Midbrain (tissue), 1 donor: ENCODE measurements at places on chromosomes 4 and X.

DNA sequence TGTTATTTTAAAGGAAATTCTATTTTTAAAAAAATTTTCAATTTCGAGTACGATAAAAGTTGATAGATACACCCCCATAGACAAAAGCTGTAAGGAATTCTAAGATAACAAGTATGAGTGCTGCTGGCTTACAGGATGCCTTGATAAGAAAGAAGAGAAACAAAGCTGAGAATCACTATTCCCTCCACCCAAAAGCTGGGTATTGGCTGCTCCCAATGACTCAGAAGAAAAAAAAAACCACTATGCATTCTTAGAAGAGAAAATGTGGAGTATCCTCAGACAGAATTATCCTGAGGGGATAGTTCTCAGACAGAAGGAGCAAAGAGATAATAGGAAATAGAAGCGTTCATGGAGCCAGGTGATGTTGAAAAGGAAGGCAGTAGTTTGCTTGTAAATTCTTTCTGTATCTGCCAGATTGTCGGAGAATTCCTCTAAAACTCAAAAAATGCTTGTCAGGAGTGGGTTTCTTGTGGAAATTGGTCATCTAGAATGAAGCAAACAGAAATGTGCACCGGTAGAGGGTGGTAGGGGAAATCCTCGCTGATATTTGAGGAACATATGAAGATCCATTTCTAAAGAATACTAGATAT is 217.5 kb upstream of the ADAMTS3 start:
- DNase-seq = no peak

- no peak for DNase-seq
These were observed 148.4 kb upstream of the USP9X start for GRCh38 chrX:40936827-40937226.

DNA sequence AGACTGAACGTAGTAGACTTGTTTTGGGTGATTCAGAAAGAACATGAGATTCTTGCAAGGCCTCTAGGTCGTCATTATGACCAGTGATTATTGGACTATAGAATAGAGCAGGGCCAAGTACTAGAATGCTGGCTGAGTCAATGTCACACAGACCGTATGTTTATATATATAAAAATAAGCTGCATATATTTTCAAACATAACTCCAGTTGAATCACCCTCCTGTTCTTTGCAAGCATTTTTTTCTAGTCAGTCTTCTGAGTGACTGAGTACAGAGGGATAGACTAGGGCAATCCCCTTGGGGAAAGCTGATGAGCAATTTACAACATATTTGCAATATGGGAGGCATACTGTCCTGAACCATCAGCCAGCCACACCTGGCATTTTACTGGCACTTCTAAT is 48.4 kb upstream of the PRPS1 start:
- no peak for DNase-seq

DNA sequence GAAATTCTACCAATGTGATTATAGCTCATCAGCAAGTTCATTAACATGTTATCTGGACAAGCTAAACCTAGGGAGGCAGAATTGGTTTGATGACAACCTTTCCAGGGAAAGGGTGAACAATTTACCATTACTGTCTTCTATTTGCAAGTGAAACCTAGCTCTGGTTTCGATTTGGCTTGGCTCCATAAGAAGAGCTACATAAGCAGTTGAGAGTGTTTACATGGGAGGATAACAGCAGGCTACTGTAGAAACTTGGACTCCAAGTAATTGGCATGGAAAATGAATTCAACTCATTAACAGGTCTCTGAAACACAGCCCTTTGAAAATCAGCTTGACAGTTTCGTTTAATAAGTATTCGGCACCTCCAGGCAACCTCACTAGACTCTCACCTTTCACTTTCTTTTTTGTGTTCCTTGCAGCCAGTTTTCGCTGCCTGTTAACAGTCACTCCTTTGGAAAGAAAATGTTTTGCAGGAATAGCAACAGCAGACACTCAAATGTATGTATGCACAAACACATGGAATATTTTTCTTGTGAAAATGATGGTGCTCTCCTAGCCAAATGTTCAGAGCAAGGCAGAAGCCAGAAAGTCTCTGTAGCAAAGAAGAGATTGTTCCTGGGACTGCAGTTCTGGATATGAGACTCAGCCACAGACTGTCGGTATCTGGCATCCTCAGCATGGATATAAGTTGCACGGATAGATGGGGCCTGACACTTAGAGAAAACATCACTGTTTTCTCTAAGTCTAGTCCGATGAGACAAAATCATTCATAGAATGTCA is 27.5 kb downstream of the POU3F4 start:
- no peak for DNase-seq

DNA sequence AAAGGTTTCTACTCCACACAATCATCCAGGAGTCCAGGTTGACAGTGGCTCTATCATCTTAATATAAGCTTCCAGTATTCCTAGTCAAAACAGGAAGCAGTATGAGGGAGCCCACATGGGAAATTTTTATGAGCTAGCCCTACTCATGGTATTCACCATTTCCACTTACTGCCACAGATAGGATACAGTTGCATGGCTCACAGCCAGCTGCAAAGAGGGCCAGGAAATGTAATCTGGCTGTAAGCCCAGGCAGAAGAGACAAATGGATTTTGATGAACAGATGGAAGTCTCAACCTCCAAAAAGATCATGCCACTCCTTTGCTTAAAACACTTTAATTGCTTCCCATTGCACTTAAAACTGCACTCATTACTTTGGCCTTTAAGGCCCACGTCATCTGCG is 150.6 kb downstream of the ADAMTS3 start:
- DNase-seq = no peak

- no peak for DNase-seq
These were observed 109.2 kb downstream of the STOX2 start for GRCh38 chr4:184014301-184014700.

DNA sequence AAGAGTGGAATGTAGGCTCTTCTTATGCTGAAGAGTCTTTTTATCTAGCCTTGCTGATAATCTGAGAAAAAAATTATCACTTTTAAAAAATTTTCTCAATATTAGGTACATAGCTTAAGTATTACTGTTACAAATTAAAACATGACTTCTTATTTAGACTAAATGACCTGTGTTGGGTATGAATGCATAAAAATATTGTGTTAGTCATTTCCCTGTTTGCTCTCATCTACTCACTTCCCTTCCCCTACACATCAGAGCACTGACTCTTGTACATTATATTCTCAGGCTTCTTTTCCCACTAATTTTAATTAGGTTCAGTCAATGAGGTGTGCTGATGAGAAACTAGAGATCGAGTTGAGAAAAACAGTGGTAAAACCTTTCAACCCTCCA is 881.0 kb downstream of the PCDH18 start:
- DNase-seq = no peak

- DNase-seq = no peak
These were observed 46.0 kb downstream of the ANKRD50 start for GRCh38 chr4:124666496-124666895.

DNA sequence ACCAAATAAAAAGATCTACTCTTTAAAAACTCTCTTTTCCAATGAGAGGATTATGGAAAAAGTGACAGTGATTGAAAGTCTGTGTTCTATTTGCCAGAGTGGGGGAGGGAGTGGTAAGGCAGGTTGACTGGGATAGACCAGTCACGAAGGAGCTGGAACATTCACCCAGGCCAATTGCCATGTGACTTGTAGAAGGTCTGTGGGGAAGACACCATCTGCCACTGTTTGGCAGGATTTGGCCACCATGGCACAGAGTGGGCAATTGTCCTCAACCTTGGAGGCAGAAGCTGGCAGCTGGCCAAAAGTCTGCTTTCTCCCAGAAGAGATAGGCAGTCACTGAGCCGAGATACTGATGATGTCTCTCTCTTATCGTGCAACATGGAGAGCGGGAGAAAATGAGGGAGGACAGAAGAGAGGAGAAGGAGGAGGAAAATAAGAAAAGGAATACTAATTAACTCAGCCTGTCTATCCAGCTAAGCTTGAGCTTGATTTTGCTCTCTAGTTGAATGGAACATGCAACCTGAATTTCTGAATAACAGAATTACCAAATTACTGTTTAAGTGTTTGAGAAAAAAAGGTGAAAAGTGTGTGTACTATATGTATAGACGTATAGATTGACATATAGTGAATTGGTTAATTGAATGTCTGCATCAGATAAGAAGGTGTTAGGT is 267.1 kb downstream of the ARHGAP24 start:
- peak; percentile 66 for DNase-seq
